ENCODE measurements at places on chromosomes 6 and 20.

GRCh38 chr6:99338188-99338587 lies 11.3 kb downstream of the FAXC start:
- DNase-seq: no peak

DNA sequence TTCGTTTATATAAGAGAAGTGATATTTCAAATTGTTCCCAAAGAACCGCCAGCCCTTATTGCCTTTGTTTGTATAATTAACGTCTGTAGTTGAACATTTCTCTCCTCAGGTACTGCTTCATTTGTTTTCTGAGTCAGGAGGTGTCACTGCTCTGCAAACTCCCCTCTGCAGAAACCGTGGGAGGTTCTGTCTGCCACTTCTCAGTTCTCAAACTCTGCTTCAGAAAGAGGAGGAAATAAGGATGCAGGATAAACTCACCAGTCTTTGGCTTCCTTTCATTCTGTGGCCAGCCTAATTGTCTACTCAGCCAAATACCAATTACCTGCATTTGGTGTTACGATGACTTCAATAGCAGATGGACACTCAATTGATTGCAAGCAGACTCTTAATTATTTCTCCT lies 149.8 kb downstream of the PAK5 start:
- DNase-seq: no peak

- no peak for DNase-seq
Measured at GRCh38 chr20:2708665-2709064, 16.1 kb downstream of the EBF4 start.

DNA sequence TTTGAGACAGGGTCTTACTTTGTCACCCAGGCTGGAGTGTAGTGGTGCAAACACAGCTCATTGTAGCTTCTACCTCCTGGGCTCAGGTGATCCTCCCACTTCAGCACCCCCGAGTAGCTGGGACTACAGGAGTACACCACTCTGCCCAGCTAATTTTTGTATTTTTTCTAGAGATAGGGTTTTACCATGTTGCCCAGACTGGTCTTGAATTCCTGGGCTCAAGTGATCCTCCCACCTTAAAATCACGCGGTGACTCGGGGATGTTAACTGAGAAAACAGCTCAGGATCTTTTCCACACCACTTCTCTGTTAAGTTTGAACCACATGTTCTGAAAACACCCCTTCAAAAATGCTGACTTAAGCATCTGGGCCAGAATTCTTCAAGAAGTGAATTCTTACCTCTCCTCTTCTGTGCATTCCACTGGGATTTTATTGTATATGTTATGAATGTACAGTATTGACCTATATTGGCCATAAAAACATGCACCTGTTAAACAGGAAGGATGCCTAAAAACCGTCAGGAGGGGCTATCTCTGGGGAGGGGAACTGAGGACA lies 72.4 kb downstream of the SYTL3 start:
- no peak for DNase-seq

Data from Peyer's patch (tissue), 4 donors.